RWPE2 (cell line): ENCODE measurements at places on chromosomes 5 and 9.

GRCh38 chr9:28941856-28942255, 1368.6 kb upstream of the C9orf72 start:
- DNase-seq = no peak

DNA sequence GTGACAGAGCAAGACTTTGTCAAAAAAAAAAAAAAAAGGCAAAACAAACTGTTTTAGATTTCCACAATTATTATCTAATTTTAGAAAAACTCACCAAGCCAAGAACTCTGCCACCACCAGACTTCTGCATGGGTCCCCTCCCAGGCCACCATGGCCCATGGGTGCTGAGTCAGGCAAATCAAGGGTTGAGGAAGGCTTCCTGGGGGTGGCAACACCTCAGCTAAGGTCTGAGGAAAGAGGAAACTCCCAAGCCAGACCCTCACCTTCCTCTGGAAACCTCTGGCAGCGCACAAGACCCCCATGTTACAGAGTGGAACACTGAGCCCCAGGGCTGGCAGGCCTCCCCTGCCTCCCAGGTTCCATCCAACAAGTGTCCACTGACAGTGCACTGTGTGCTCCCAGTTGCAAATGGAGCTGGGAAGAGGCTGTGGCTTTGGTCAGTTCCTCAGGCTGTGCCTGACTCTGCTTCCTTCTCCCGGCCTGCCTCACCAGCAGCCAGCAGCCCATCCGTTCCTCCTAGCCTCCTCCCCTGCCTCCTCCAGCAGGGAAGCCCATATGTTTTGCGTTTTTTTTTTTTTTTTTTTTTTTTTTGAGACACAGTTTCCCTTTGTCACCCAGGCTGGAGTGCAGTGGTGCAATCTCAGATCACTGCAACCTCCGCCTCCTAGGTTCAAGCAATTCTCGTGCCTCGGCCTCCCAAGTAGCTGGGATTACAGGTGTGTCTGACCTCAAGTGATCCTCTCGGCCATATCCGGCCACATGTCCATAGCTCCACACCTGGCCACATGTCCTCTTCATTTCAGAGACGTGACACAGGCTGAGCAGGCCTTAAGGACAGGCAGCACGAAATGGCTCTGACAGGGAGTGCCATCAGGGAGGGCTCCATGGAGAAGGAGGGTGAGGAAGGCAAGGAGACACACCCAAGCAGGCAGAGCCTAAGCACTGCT, 3.5 kb upstream of the SUSD3 start:
- DNase-seq = peak; percentile 33

- DNase-seq = no peak
Measured at GRCh38 chr5:10600626-10601245, 36.9 kb downstream of the ANKRD33B start.

DNA sequence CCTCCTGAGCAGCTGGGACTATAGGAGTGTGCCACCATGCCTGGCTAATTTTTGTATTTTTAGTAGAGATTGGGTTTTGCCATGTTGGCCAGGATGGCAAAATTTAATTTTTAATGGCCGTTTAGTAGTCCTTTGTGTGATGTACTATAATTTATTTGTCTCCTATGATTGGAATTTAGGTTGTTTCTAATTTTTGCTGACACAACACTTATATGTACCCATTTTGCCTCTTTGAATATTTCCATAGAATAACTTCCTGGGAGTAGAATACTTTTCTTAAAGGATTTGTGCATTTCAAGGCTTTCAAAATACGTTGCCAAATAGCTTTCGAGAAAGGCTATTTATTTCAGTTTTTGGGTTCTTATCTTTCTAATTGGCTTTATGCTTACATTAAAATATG, 22.8 kb downstream of the NDFIP1 start:
- no peak for DNase-seq

DNA sequence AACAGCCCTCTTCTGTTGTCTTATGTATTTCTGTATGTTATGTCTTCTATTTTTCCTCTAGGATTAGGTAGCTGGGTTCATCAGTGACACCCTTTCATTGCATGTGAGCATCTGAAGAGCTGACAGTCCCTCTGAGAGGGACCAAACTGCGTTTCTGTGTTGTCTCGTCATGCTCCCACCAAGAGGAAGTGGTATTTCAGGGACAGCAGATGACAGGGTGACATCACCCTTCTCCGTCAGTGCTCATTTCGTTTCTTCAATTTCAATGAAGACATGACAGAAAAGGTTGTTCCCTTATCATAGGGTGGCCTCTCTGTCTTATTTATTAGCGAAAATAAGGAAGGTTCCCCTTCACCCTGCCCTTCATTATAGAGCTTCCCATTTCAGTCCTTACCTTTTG, 225.9 kb upstream of the NR4A3 start:
- no peak for DNase-seq

GRCh38 chr9:123637945-123638634, 282.1 kb downstream of the CRB2 start:
- DNase-seq = no peak

- DNase-seq = no peak
Measured at GRCh38 chr5:417301-418161, 25.4 kb upstream of the EXOC3 start.

- peak; percentile 85 for DNase-seq
Measured at GRCh38 chr9:95316794-95317118, 753 bp downstream of the FANCC start.

GRCh38 chr9:137435980-137436760, 5.0 kb downstream of the ENTPD8 start:
- DNase-seq = peak; percentile 86

DNA sequence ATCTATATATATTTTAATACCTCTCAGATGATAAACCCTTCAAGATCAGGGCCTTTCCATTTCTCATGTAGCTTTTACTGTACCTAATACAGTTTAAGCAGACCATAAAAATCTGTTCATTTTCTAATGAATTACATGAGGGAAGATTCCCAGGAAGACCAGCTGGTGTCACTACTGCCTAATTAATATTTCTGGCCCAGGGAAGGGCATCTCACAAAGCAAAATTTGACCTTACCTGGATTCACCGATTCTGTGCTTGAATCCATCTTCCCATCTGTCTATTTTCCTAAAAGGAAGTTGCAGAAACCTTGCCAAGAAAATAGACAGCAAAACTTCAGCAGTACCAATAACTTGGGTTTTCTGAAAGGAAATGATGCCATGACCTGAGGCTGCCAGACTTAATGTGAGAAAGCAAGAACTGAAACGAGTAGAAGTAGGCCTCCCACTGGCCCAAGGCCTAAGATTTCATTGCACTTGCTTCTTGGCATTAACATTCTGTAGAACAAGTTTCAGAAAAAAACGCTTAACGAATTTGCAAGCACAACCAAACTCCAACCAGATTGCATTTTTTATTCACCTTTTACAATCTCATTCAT, 83.0 kb upstream of the GLIS3 start:
- no peak for DNase-seq

DNA sequence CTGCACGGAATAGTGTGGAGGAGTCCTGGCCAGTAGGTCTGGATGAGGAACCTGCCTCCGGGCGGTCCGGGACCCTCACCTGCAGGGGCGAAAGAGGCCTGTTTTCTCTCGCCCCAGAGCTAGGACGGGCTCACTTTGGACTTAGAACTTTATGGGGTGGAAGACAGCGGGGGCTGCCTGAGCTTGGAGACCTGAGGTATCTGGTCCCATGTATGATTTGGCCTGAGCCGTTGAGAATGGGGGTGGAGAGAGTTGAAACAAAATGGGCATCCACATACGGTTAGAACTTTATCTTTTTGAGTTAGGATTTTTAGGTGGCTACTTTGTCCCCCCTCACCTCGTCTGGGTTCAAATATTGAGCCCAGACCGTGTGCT, 681 bp upstream of the ETF1 start:
- DNase-seq = peak; percentile 82

DNA sequence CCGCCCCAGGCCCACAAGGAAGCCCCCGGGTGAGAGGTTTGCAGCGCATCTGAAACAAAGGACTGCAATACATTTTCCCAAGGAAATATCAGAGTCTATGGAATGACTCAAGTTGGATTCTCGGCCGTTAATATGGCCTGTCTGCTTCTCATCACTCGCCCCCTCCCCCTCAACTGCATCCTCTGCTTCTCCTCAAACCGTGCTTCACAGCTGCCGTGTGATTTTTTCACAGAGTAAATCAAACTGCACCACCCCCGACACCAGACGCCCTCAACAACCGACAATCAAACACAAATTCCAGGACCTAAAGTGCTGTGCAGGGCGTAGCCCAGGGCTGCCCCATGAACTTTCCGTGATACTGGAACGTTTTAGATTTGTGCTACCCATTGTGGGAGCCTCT, 176.9 kb downstream of the ROR2 start:
- DNase-seq = no peak

DNA sequence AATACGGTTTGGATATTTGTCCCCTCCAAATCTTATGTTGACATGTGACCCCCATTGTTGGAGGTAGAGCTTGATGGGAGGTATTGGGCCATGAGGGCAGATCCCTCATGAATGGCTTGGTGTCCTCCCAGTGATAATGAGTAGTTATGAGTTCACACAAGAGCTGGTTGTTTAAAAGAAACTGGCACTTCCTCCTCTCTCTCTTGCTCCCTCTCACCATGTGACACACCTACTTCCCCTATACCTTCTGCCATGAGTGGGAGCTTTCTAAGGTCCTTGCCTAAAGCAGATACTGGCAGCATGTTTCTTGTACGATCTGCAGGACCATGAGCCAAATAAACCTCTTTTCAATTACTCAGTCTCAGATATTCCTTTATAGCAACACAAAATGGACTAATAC, 132.0 kb downstream of the PIK3R1 start:
- no peak for DNase-seq

DNA sequence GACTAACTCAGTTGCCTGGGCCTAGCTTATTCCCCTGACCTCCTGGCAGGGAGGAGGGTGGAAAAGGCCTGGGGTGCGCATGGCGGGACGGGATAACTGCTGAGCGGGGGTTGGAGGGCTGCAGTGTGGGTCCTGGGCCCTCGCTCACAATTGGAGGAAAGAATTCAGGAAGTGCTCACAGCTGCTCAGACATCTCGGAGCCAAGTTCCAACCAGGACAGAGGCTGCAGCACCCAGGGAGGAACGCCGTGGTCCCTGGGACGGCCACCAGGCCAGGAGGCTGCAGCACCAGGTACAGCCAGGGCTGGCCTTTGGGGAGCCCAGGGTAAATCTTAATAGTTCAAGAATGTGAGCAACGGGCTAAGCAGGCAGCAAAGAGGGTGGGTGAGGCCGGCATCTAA, at the start of gene SPAAR:
TSS of gene SPAAR (plus strand) at position 217 of the 400 bp plus-strand sequence. CDS start 974 bp downstream, outside the sequence.
- DNase-seq = no peak

GRCh38 chr5:152170350-152170749, 234.7 kb downstream of the NMUR2 start:
- DNase-seq = no peak

- DNase-seq = no peak
Measured at GRCh38 chr9:73031350-73031749, 78.5 kb upstream of the ALDH1A1 start.

GRCh38 chr9:77614645-77615044, 33.5 kb downstream of the GNA14 start:
- DNase-seq = no peak

- no peak for DNase-seq
Measured at GRCh38 chr9:121450241-121450640, 49.4 kb downstream of the GGTA1 start.

DNA sequence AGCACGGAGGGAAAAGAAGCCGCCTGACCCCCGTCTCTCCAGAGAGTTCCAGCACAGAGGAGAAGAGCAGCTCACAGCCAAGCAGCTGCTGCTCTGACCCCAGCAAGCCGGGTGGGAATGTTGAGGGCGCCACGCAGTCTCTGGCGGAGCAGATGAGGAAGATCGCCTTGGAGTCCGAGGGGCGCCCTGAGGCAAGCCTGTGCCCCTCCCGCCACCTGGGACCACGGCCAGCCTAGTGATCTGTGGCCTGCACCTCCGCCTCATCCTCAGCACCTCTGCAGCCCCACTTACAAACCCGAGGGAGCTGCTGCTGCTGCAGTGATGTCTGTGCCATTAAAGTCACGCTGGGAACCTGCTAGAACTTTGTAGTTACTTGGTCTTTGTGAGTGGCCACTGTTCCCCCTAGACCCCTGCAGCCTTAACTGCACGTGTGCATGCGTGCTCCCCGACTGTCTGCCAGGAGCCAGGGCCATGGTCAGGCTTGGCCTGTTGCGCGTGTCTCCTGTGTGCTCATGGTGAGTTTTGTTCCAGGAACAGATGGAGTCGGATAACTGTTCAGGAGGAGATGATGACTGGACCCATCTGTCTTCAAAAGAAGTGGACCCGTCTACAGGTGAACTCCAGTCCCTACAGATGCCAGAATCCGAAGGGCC, 12.5 kb downstream of the SQSTM1 start:
- no peak for DNase-seq

DNA sequence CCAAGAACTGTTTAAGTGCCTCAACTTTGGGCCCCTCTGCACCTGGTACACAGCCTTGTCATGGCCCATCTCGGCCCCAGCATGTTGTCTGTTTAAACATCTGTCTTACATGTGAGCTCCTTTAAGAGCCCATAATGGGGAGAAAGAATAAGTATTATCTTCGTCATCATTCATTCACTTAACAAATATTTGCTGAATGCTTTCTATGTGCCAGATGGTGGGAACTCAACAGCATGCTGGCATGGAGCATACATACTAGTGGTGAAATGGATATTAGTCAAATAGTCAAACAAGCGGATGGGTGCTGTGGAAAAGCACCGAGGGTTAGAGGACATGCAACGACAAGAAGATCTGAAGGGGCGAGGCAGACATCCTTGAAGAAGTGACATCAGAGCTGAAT, 54.5 kb downstream of the GABBR2 start:
- DNase-seq = no peak

- no peak for DNase-seq
Measured at GRCh38 chr5:162209005-162209605, 141.5 kb downstream of the GABRG2 start.

GRCh38 chr5:146919304-146919703, 40.7 kb upstream of the PPP2R2B start:
- DNase-seq = no peak

- no peak for DNase-seq
Measured at GRCh38 chr9:116476002-116476401, 211.1 kb upstream of the TRIM32 start.
